ENCODE measurements at places on chromosomes 4 and X. TPM values are rescaled to one million over a fixed set of nuclear protein-coding genes. Genes with fewer than 3 reads are reported as not detected.

The XAGE1B gene
- not detected for total RNA-seq

The TMEM150C gene
- total RNA-seq, result 5.9 TPM

The PRKG2 gene
- under 0.01 TPM for total RNA-seq

The JADE3 gene
- total RNA-seq, result 12.4 TPM

The LANCL3 gene
- total RNA-seq, result 0.98 TPM

The GABRB1 gene
- not detected for total RNA-seq

The APLN gene
- total RNA-seq, result 237 TPM

The ARHGAP6 gene
- total RNA-seq, result 1.3 TPM

The TMEM187 gene
- total RNA-seq, result 1.9 TPM

The PABPC4L gene
- 0.98 TPM for total RNA-seq

The AFM gene
- not detected for total RNA-seq

The TCEAL7 gene
- total RNA-seq, result 1.5 TPM

The KCTD8 gene
- 2.8 TPM for total RNA-seq

The TCEAL2 gene
- not detected for total RNA-seq

The ACE2 gene
- total RNA-seq, result not detected

The STS gene
- 6.8 TPM for total RNA-seq

The SH3BP2 gene
- 61.7 TPM for total RNA-seq

The CCDC158 gene
- total RNA-seq, result not detected

The SATL1 gene
- total RNA-seq, result not detected

The PCDH19 gene
- 2.0 TPM for total RNA-seq

The TMPRSS11F gene
- not detected for total RNA-seq

The HAUS7 gene
- 23.3 TPM for total RNA-seq

The SLIT2 gene
- total RNA-seq, result 1.6 TPM

The PRPS2 gene
- 26.9 TPM for total RNA-seq

The ESX1 gene
- total RNA-seq, result 0.29 TPM

The GALNT7 gene
- total RNA-seq, result 47.4 TPM

The FAM13A gene
- 3.6 TPM for total RNA-seq

The HMGB2 gene
- total RNA-seq, result 44.1 TPM

The MGAT4D gene
- not detected for total RNA-seq

The DUSP21 gene
- not detected for total RNA-seq

The PRRG1 gene
- 72.2 TPM for total RNA-seq

The PPEF2 gene
- total RNA-seq, result not detected

The TIMP1 gene
- total RNA-seq, result 74.5 TPM

The LRAT gene
- not detected for total RNA-seq

The PRKX gene
- 45.2 TPM for total RNA-seq

The LDB2 gene
- 115 TPM for total RNA-seq

The ITGB1BP2 gene
- total RNA-seq, result 2.7 TPM

The DGKK gene
- not detected for total RNA-seq

The LRP2BP gene
- total RNA-seq, result 0.48 TPM

The PLAC8 gene
- 2.5 TPM for total RNA-seq
